ENCODE measurements at places on chromosomes 7 and 10.
A peak's percentile ranks its signal among the peaks of the same experiment; 100 is the strongest.

DNA sequence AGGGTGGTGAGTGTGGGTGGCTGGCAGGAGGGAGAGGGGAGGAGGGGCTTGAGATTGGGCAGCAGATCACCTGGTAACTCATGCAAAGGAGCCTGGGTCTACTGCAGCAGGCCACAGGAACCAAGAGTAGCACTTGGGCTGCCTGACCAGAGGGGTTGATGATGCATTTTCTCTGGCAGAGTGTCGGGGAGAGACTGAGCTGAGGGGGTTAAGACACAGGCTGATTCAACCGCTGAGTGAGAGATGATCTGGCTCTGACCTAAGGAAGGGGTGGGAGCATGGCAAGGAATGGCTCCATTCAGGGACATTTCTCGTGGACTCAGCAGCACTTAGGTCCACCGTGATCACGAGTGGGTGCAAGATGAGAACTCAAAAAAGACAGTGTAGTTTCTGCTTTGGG, 115.5 kb upstream of the STK17A start:
- peak; percentile 81 for DNase-seq

GRCh38 chr7:151552352-151553028, 32.8 kb upstream of the RHEB start:
- no peak for DNase-seq

GRCh38 chr7:1715671-1716074, 45.6 kb downstream of the ELFN1 start:
- no peak for DNase-seq

DNA sequence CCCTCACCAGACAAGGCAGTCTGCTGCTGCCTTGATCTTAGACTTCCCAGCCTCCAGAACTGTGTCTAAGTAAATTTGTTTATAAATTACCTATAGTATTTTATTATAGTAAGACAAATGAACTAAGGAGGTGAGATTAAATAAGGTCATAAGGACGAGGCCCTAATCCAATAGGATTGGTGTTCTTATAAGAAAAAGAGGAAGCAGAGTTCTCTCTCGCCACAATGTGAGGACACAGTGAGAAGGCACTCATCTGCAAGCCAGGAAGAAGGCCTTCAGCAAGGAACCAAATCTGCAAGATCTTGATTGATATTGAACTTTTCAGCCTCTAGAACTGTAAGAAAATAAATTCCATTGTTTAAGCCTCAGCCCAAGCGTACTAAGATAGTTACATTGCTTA, 6.1 kb upstream of the ZNF438 start:
- no peak for DNase-seq

DNA sequence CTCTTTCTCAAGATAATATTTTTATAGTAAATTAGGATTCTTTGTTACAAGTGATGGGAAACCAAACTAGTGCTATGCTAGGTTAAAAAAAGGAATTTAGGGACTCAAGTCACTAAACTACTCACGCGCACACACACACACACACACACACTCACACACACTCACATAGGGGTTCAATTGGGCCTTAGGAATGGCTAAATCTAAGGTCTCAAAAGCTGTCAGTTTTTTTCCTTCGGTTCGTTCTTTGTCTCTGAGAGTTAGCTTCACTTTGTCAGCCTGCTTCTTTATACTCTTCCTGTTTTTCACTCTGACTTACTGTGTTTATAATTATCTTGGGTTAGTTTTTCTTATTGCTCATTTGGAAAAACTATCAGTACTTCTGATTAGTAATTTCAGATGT, 138.9 kb downstream of the ADK start:
- DNase-seq, result peak; percentile 28

- DNase-seq, result peak; percentile 71
Measured at GRCh38 chr7:40175725-40176510, 41.1 kb downstream of the SUGCT start.
